Skin of body (tissue), 3 donors: ENCODE measurements at places on chromosomes 7 and 10. TPM values are rescaled to one million over a fixed set of nuclear protein-coding genes. Genes with fewer than 3 reads are reported as not detected.

The GBX1 gene
- total RNA-seq, result 0.30 TPM

- DNase-seq, result no peak
These were observed 6.4 kb downstream of the CCSER2 start for GRCh38 chr10:84334811-84335210.

The MAGI2 gene
- total RNA-seq, result 6.9 TPM

The OPALIN gene
- total RNA-seq, result not detected

GRCh38 chr7:34220506-34221185, 315.3 kb downstream of the BMPER start:
- no peak for DNase-seq

The CBX3 gene
- total RNA-seq, result 106 TPM

The ALDH18A1 gene
- total RNA-seq, result 61.0 TPM

GRCh38 chr7:151940048-151940811, 16.0 kb upstream of the GALNTL5 start:
- DNase-seq, result peak; percentile 34

DNA sequence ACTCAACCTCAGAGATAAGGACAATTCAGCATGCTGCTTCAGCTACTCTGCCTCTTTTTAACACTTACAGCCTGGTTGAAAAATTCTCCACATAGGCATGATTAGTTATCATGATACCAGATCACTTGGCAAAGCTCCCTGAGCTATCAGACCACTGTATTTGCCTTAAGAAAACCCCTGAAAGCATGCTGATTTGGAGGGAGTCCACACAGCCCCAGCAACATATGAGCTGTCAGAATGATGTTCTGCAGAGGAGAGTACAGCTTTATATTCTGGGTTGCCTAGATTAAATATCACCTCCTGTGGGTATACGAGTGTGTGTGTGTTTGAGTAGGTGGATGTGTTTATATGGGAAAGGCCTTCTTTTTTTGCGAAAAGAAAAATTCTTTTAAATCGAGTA, 170.2 kb upstream of the CHRM2 start:
- DNase-seq, result no peak

- no peak for DNase-seq
These were observed 16.2 kb upstream of the AHCYL2 start for GRCh38 chr7:129208667-129209066.

- DNase-seq, result no peak
These were observed 50.6 kb upstream of the DUSP5 start for GRCh38 chr10:110446954-110447608.
